ENCODE measurements at places on chromosomes 2 and 18.

GRCh38 chr2:71226096-71226964 lies 573 bp downstream of the PAIP2B start:
- peak; percentile 31 for DNase-seq

DNA sequence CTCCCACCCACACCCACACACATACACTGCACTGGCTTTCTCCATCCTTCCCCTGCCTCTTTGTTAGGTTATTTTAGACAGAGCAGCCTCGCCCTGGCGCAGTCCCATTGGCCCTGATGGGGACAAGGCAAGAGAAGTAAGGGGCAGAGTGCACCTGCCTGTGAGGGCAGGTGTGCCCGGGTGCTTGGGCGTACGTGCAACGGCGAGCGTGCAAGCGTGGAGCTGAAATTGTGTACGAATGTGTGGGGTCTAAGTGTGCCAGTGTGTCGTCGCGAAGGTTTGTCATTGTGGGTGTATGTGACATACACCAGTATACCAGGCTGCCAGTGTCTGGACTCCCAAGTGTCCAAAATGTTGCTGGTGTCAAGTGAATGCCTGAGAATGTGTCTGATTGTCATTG lies 544 bp downstream of the LRATD1 start:
- no peak for DNase-seq

DNA sequence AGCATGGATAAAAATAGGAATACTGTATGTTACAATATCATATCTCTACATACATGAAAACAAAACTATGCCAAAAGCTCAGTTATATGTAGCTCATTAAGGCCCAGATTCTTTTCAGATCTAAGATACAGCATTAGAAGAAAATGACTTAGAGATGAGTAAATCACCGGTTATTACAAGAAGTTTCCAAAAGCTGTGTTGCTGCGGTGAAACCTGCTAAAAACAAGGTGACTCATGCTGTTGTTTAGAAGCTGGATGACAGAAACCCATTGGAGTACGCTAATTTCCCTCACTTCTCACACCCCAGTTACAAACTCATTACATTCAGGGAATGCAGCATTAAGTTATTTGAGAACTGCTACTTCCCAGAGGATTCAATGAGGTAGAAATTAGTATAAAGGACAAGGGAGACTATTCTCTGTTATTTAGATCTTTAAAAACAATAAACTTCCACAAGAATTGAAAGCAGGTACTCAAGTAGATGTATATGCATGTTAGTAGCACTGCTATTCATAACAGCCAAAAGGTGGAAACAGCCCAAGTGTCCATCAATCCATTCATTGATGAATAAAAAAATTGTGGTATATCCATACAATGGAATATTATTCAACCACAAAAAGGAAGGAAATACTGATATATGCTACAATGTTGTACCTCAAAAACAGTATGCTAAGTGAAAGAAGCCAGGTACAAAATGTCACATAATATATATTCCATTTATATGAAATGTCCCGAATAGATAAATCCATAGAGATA lies 32.6 kb downstream of the RBKS start:
- DNase-seq, result no peak

GRCh38 chr2:207763303-207763917 lies 6.3 kb downstream of the FZD5 start:
- no peak for DNase-seq

DNA sequence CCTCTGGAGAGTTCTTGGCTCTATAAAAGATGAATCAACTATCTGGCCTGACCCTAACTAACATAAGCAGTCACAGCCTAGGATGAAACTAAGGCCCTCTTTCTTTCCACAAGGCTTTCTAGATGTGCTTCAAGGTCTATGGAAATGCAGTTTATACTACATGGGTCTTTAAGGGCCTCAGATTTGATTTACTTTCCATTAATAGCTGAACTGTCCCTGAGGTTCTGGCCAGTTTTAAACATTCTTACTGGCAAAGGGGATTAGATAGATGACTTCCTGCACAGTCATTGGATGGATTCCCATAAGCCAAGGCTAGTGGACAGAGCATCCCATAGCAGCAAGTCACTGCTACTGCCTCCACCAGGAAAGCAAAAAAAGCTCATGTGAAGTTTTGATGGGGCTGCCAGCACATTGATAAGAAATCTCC lies 38.1 kb upstream of the LCLAT1 start:
- DNase-seq, result no peak

DNA sequence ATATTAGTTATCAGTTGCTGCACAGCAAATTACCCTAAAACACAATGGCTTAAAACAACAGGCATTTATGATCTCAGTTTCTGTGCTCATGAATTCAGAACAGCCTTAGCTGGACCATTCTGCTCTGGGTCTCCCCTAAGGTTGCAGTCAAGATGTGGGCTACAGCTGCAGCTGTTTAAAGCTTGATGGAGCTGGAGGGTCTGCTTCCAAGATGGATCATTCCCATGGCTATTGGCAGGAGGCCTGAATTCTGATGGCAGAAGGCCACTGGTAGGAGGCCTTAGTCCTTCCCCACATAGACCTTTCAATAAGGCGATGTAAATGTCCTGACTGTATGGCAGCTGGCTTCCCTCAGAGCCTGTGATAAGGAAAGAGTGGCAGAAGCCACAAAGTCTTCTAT lies 118.6 kb upstream of the SERPINE2 start:
- no peak for DNase-seq

GRCh38 chr18:2654928-2655177 lies 673 bp upstream of the SMCHD1 start:
- DNase-seq, result no peak

DNA sequence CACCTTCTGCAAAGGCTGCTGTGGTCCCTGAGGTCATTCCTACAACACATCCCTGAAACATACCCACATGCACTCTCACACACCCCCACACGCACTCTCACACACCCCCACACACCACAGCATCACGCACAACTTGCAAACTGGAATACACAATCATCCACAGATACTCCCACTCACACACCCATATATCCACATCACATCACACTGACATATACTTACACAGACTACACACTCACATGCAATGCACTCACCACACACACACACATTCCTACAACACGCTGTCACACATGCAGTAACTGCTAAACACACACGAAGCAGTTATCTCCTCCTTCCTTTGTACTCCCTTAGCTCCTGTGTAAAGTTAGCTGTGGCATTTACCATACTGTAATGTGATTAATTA lies 57.1 kb upstream of the PKDCC start:
- DNase-seq, result no peak

DNA sequence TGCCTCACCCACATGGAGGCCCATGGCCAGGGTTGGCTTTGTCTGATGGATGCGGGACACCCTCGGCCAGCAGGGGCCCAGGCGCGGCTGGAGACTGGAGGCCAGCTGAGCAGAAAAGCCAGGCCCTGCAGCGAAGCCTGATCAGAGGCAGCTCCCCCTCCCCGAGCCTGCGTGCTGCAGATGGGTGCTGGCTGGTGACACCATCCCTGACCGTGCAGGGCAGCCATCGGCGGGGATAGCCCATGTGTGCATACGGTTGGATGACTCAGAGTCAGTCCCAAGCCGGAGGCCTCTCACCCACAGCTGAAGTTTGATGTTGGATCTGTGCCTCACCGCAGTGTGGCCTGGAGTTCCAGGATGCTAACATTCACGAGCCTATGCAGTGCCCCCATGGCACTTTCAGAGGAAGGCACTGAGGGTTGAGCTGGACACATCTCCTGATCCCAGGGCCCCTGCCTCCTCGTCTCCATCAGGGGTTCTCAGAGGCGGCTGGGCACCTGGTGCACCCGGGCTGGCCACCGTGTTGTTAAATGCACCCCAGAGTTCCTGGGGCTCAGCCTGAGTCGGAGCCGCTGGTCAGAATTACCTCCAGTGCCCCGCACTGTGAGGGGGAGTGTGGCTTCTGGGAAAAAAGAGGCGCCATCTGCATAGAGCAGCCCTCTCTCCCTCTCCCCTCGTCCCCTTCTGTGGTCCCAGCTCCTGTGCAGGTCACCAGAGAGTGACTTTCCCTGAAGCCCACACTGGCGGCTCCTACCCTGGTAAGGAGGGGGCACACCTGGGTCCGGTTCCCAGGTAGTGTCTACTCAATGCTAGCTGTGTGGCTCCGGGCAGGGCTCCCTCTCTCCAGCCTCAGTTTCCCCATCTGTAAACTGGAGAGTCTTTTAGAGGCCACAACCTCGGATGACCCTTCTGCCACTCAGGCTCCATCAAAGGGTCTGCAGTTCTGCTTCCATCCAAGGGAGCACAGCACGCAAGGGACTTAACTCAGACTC lies 19.4 kb upstream of the KIF1A start:
- DNase-seq, result no peak

- no peak for DNase-seq
Measured at GRCh38 chr2:236210536-236210935, 42.4 kb upstream of the GBX2 start.

GRCh38 chr2:107466241-107466640 lies 360.5 kb upstream of the RGPD4 start:
- DNase-seq, result no peak

DNA sequence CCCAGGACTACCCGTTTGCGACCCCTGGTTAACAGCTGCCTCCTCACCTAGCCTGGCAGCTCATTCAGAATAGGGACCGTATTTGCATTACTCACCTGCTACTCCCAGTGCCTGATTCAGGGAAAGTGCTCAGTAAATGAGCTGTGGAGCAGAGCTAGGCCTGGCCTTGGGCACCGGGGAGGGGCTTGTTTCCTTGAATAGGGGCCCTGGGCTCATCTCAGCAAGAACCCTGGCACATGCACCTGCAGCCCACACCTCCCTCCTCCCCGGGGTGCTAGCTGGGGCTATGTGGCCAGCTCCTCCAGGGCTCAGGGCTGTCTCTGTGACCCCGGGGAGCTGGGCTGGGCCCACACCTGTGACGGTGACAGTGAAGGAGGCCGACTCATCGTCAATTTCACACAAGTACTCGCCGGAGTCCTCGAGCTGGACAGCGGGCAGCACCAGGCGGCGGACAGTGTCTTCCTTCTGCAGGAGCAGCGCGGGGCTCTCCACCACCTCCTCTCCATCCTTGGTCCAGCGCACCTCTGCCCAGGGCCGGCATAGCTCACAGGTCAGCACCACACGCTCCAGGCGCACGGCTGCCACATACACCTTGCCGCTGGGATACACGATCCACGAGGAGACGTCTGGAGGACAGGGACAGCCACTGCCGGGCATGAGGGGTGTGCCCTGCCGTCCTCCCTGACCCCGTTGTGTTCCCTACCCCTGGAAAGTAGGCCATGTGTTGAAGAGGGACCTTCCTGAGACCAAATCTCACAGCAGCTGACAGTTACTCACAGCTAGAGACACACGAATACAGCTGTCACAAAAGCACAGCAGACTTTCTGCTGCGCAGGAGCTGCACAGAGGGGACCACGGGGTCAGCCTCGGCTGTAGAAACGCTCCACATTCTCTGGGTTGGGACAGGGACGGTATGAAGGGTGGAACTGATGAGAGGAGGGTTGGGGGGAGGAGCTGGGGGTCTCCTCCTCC lies 9.0 kb downstream of the OBSL1 start:
- DNase-seq, result no peak

DNA sequence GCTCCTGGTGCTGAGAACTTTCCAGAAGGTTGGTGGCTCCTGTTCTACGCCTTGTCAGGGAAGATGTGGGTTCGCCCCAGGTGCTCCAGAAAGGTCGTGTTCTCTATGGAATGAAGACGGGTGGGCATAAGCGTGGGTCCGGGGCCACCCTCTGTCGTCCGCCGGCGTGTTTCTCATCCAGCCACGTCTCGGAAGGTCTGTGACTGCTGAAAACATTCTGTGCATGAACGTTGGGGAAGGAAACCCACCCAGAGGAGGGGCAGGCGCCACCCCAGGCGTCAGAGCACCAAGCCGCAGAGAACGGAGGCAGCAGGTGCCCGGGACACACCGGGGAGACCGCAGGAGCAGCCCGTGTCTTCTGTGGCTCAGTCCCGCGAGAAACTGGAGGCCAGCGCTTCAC lies 118.2 kb downstream of the RTP5 start:
- DNase-seq, result no peak

- DNase-seq, result no peak
Measured at GRCh38 chr2:174602745-174603144, 5.1 kb upstream of the WIPF1 start.

DNA sequence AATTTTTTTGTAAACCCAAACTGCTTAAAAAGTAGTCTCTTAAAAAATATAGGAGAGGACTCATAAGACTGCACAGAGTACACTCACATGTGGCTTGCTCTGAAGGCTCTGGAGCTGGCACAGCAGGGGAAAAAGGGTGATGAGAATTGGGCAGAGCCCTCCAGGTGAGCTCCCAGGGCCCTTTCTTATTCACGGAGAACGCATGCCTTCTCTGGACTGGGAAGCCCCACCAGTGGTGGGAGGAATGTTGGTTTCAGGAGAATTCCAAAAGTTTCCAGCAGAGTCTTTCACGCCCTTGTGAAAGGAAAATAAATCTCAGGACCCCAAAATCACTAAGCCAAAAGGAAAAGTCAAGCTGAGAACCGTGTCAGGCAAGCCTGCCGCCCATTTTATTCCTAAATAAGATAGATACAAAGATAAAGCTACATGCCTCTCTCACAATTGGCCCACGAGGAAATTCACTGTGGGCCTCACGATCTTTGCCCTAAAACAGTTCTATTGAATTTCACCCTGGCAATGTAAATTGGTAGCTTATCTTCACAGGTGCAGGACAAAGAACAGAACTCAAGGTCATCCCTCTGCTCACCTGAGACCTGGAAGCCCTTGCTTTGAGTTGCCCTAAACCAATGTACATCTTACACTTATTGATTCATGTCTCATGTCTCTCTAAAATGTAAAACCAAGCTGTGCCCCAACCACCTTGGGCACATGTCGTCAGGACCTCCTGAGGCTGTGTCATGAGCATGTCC lies 15.5 kb upstream of the MC5R start:
- no peak for DNase-seq

GRCh38 chr2:46148369-46148736 lies 148.9 kb upstream of the EPAS1 start:
- DNase-seq, result no peak

DNA sequence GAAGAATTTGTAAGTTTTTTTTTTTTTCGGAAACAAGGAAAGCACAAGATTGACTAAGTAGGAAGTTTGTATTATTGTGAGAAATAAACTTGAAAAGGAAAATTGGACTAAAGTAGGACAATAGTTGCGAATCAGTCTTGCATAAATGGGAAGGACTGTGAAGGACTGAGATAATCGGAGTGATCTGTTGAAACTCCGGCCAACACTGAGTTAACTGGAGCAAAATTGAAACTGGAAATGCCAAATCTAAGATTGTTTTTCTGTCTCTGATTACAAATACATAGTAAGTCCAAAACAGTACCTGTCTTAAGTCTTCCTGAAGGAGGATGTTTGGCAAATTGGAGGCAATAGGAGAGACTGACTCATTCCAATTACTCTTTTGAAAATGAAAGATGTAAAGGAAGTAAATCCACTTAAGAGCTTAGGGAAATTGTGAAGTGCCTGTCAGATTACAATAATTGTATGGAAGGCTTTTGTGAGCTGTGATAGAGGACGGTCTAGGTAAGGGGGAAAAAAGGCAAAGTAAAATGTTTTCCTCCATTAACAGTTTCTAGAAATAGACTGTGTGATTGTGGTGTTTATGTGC lies 204.9 kb upstream of the CYRIA start:
- DNase-seq, result no peak

DNA sequence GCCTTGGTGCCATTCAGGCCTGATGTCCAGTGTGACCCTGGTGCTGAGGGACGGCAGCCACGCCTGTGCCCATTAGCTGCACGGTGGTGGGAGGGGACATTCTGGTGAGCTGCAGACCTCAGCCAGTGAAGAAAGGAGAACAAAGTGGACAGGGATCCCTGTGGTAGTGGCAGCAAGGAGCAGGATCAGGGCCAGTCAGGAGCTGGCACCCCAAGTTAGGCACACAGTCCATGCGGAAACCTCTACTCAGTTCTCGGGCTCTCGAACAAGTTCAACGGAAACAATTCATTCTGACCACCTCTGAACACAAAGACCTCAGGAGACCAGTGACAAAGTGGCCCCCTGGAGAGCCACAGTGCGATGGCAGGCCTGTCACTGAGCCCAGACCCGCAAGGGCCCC lies 30.1 kb downstream of the COA5 start:
- no peak for DNase-seq
